Choroid plexus epithelial cell (primary cell): ENCODE measurements at places on chromosomes 12 and 14.

DNA sequence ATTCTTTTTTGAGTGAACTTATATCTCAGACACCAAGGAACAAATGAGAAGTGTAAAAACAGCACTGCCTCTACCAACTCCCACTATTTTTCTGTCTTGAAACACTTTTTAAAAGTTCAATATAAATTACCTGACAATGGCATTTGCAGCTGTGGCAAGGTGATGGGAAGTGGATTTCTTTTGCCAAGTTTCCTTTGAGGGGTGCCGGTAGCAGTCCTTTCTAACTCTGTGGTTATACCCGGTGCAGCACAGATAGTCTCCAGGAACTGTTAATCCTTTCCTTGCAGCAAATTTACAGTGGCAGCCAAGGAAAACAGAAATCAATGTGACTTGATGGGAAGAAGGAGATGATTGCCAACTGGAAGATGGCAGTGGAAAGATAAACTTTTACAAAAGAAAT is 243.7 kb downstream of the BCAT1 start:
- no peak for DNase-seq

DNA sequence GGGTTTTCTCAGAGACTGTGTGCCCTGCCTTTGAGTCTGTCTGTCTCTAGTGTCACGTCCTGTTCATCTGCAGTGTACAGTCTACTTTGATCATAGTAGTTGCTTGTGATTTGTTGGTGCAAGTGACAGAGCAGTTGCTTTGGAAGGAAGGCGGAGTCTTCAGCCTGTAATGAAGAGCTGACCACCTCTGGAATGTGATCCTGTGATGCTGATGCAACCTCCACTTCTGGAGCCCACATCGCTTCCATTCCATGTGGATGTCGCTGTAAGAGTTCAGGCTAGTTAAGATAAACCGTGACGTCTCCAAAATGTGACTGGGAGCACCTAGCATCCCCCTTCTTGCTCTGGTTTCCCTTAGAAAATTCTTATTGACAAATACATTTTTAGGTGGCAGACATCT is 51.8 kb downstream of the PELI2 start:
- DNase-seq: peak; percentile 57

- DNase-seq: no peak
These were observed 55.3 kb upstream of the STON2 start for GRCh38 chr14:81455390-81455789.

DNA sequence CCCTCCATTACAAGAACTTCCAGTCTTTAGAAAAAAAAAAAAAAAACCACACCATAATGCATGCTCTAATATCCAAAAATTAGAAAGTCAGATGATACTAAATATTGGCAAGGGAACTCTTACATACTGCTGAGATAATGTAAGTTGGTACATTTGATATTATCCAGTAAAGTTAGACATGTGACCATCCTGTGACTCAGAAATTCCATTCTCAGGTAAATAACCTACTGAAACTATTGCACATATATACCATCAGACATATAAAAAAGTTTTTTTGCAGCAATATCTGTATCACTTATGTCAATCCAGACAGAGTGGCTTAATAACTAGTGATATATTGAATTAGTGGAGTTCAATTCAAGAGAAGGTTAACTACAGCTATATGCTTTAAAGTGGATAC is 63.5 kb downstream of the KITLG start:
- DNase-seq: no peak

DNA sequence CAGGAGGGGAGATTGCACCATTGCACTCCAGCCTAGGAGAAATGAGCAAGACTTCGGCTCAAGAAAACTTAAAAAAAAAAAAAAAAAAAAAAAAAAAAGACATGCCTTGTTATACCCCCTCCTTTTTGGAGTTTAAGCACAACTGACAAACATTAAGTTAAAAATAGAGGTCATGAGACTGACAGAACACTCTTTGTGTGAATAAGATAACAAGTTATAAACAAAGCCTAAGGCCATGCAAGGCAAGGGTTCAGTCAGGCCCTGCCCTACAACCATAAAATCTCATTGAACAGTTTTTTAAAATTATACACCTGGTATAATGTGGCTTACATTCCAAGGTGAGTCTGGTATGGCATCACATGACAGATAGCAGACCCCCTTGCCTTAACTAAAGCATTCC is 39.3 kb downstream of the TSPAN19 start:
- no peak for DNase-seq

DNA sequence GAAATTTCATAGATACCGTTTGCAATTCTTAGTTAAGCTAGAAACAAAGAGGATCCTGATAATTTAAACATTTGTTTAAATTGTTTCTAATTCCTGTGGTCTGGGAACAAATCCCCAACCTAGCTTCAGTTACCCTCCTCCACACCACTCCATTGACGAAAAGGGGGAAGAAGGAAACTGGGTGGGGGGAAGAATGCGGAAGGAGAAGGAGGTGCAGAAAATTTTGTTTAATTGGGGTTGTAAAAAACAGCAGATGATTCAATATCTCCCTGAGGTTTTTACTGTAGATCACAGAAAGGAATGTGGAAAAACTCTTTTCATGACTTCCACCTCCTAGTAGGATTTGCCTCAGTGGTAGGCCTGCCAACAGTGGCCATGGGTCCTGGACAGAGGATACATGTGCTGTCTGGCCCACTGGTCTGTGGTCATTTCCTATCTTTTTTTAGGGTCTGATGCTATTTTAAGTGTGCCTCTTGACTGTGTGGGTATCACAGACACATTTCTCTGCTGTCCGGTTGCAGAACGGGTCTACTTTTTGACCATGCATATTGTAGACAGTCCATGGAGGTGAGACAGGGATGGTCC is 122.9 kb upstream of the PCED1B start:
- DNase-seq: no peak

DNA sequence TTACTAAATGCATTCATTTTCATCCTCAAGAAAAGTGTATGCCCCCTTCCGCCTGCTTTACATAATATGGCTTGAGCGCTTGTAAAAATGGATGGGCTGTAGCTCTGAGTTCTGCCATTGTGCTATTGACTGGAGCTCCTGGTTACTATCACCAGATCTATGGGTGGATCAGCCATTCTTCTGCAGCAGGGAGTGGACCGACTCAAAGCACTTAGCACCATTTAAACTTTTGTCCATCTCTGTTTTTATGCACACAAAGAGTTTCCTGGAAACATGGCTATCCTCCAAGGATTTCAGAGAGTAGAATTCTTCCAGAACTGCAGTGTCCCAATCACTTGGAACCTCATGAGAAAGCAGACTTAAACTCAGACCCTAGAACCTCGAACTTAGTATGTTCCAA is 4.5 kb upstream of the NUMB start:
- peak; percentile 50 for DNase-seq

GRCh38 chr14:21106176-21106497 is 5.3 kb downstream of the TMEM253 start:
- peak; percentile 54 for DNase-seq

- DNase-seq: no peak
These were observed 21.0 kb downstream of the PIGH start for GRCh38 chr14:67579040-67579439.
